Activated CD4-positive, alpha-beta T cell treated with anti-CD3 and anti-CD28 coated beads, Interleukin-2, amount 50 U/mL, for 48 hours (primary cell): ENCODE measurements at places on chromosomes 7 and 10.

- DNase-seq, result no peak
Measured at GRCh38 chr10:104038537-104038936, 47.1 kb downstream of the COL17A1 start.

GRCh38 chr10:4663162-4663992, 162.6 kb upstream of the AKR1E2 start:
- DNase-seq, result no peak

DNA sequence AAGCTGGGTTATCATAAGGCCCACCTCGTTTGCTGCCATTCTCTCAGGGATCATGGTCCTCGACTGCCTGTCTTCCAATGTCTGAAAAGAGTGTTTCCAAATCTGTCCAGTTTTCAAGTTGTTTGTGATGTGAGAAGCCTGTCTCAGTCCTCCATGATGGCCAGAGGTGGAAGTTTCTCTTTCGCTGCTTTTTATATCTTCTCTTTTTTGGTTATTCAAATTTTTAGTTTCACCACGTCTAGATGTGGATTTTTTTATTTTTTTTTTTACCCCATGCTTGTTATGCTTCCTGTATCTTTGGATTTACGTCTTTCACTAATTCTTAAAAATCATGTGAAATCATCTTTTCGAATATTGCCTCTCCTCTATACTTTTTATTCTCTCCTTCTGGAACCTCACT, 6.1 kb upstream of the RBM33 start:
- DNase-seq, result no peak

GRCh38 chr10:78438907-78439809, 405.5 kb downstream of the RPS24 start:
- no peak for DNase-seq

DNA sequence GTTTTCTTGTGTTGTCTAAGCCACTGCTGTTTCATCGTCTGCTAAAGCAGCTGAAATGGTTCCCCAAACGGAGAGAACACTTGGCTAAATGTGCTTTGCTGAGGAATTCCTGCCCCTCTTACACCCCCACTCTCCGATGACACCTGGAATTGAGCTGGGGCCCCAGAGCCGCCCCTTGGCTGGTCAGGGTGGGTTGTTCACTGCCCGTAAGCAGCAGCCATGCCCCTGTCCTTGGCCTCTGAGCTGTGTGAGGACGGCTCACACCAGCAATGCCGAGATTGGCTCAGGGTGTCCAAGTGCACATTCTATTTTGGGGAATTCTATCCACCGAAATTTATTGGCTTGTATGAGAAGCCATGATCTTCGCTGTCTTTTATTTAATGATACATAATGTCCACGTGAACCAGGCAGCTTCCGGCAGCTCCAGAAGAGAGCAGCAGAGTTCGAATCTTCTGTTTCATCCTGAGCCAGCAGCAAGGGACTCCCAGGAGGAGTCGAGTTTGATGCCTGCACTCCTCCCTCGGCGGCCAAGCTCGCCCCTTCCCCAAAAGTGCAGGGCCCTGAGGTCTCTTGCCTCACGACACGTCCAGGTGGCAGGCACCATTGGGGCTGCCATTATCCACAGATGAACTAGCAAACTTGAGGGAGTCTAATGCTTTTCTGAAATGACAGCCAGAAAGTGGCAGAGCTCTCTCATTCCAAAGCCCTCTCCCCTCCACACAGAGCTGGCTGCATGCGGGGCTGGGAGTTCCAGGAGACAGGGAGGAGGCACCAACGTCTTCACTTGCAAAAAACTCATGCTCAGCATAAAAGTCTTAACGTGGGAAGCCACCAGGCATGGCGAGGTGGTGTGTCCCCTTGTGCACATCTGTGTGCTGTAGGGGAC, 114.0 kb downstream of the WDR37 start:
- DNase-seq, result no peak

- no peak for DNase-seq
Measured at GRCh38 chr7:120615703-120616102, 242.2 kb downstream of the TSPAN12 start.

DNA sequence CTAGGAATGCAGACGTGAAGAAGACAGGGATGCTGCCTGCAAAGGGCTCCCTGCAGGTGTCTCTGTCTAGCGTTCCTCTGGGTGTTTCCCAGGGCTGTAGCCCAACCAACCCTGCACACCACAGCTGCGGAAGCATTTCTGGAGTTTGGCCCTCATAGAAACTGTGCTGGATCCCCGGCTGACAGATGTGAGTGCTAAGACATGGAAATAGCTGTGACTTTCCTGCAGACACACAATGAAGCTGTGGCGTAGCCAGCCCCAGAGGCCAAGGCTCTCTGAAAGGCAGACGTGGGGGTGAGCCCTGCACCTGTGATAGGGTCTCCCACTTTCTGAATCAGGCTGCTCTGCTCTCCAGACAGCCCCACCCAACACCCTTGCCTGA, 44.8 kb downstream of the ADCYAP1R1 start:
- no peak for DNase-seq

DNA sequence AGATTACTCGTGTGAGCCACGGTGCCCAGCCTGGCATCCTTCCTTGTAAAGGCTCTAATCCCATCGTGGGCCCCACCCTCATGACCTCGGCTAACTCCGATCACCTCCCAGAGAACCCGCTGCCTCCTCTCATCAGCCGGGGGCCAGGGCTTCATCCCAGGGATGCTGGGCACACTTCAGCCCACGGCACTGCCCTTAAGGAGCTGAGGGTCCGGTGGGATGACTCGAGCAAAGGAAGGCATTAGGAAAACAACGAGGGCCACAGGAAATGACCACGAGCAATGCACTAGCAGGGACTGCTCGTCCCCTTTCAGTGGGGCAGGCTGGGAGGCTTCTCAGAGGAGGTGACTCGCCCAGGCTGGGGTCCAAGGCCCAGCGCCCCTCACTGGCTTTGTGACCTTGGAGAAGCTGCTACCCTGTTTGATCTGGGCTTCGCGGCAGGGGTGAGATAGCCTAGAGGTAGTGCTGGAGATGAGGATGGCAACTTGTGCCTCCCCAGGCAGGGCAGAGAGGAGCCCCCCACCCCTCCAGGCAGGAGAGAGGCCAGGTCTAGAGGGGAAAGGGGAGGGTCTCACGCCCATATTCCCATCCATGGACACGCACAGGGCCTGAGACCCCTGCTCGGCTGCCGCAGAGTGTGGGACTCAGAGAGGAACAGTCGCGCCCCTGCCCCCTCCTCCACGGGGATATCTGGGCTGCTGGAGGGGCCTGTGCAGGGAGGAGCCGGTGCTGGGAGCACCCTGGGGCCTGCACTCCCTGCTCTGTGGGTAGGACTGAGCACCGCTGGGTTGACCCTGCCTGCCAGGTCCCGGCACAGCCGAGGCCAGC, 26.8 kb downstream of the ELFN1 start:
- DNase-seq, result no peak

GRCh38 chr7:155343661-155344121, 46.0 kb downstream of the INSIG1 start:
- DNase-seq, result no peak

GRCh38 chr10:3460420-3461128, 288.0 kb upstream of the PITRM1 start:
- DNase-seq, result no peak

GRCh38 chr7:6252748-6253147, 19.7 kb downstream of the CYTH3 start:
- DNase-seq, result no peak

GRCh38 chr7:48427671-48428070, 256.4 kb downstream of the ABCA13 start:
- DNase-seq, result no peak

DNA sequence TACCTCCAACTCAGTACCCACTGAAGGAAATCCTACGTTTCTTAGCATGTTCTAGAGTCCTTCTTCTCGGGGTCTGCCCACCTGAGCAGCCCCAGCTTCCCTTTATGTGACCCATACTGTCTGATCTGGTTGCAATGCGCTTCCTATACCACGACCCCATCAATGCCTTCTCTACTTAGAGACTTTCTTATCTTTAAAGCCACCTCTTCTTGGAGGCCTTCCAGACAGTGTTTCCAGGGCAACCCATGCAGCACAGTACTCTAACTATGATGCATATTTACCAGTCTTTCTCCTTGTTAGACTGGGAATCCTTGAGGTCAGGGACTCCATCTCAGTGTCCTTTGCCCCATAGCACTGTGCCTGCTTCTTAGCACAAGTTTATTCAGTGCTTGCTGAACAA, 54.5 kb upstream of the SLF2 start:
- DNase-seq, result no peak

DNA sequence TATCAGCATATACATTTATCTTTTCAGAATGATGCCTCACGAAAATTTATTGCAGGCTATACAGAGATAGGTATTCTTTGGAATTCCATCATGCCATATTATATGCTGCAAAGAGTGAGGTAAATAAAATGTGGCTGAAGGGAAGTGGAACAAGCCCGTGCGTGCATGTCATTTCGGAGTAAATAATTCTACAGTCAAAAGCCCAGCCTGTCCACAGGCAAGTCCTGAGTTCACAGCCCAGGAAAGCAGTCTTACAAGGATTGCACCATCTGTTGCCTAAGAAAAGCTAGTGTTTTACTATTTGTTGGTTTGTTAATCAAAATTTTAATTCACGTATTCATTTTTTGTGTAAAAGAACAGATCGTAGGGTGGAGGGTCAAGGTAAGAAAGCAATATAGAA, 292.4 kb upstream of the AKR1E2 start:
- DNase-seq, result no peak

GRCh38 chr10:15558136-15558535, 161.6 kb downstream of the ITGA8 start:
- DNase-seq, result no peak

- DNase-seq, result no peak
Measured at GRCh38 chr10:103916254-103916653, 1.7 kb downstream of the STN1 start.

DNA sequence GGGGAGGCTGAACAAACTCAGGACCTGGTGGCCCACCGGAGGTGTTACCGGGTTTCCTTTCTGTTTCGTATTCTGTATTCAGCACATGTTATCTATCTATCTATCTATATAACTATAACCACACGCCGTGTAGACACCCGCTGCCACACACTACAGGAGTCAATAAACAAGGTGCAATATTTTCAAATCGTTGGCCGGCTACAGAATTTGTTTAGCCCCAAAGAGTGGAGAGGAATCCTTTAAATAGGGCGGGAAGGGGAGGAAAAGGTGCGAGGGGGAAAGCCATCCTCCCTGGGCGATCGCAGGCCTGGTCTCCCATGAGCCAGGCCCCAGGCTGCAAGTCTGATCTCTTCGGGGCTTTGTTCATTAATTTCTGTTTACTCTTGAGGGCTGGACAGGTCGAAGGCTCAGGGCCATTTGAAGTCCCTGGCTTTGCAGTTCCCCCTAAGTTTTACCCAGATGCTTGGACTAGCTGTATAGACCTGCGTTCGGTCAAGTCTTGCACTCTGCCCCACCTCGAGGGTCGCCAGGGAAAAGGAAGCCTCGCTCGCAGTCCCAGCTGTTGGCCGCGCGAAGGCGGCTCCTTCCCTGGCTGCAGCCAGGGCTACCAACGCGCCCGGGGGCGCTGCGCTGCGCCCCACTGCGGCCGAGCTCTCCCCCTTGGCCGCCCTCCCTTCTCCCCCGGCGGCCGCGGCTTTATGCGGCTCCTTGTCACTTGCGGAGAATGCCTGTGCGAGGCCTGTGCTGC, 3.8 kb downstream of the NKX2-3 start:
- no peak for DNase-seq

GRCh38 chr7:138417764-138418163, 42.3 kb upstream of the TRIM24 start:
- DNase-seq, result no peak

GRCh38 chr10:50541317-50541716, 82.4 kb downstream of the SGMS1 start:
- peak; percentile 6 for DNase-seq

- DNase-seq, result no peak
Measured at GRCh38 chr7:18509481-18509880, 13.9 kb downstream of the HDAC9 start.

- DNase-seq, result no peak
Measured at GRCh38 chr10:123835575-123835974, 56.0 kb downstream of the CPXM2 start.

DNA sequence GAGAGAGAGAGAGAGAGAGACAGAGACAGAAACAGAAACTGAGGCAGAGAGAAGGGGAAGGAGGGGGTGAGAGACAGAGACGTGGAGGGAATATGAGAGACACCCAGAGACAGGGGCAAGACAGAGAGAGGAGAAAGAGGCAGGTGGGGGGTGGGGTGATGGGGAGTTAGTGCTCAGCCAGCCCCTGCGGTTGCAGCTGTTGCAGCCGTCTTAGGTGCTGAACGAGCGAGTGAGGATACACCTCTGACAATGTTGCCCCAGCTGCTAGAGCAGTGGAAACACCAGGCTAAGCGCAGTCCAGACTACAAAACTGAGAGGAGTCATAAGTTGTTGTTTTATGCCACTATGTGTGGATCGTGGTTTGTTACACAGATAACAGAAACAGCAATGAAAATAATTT, 328.2 kb upstream of the SHH start:
- DNase-seq, result no peak

DNA sequence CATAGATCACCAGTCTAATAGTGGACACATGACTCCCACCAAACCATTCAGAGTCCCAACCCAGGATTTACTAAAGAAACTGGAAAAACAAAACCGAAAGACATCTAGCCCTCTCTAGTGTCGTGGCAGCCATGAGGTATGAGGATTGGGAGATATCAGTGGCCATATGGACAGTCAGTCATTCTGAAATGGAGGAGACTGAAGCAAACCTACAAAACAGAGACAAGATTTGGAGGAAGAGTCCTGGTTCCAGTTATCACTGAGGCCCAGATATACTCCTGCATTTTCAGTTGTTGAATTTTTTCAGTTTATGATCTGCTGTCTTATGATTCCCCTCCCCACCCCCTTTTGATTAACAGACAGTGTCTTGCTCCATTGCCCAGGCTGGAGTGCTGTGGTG, 9.1 kb upstream of the RALA start:
- no peak for DNase-seq

- DNase-seq, result peak; percentile 68
Measured at GRCh38 chr7:73811760-73812168, 19.0 kb upstream of the CLDN4 start.

- DNase-seq, result no peak
Measured at GRCh38 chr7:40680657-40681056, 545.9 kb downstream of the SUGCT start.

DNA sequence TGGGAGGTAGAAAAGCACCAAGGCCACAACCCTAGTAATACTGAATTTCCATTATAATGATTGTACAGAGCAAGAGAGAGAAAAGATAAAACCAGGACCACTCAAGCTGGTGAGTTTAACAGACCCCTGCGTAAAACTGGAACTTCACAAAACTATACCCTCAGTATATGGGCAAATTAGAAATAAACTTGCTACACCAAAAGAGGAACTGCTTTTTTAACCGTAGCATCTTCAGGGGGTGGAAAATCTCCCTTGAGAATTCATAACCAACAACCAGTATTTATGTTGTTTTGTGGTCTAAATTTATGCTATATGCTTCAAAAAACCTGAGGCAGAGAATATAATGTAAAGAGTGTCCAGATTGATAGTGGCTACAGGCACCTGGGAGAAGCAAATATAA, 171.2 kb downstream of the SGMS1 start:
- no peak for DNase-seq

GRCh38 chr10:3455385-3456334, 283.1 kb upstream of the PITRM1 start:
- no peak for DNase-seq
